ENCODE measurements at places on chromosomes 1 and 21. TPM values are rescaled to one million over a fixed set of nuclear protein-coding genes. Genes with fewer than 3 reads are reported as not detected.
A peak's percentile ranks its signal among the peaks of the same experiment; 100 is the strongest.

- peak overlapping the region; percentile 82 for H3K27ac ChIP-seq
- no peak for DNase-seq
- peak overlapping the region; percentile 15 for H3K4me3 ChIP-seq
Measured at GRCh38 chr1:157162345-157162744, 24.1 kb upstream of the ETV3 start.

DNA sequence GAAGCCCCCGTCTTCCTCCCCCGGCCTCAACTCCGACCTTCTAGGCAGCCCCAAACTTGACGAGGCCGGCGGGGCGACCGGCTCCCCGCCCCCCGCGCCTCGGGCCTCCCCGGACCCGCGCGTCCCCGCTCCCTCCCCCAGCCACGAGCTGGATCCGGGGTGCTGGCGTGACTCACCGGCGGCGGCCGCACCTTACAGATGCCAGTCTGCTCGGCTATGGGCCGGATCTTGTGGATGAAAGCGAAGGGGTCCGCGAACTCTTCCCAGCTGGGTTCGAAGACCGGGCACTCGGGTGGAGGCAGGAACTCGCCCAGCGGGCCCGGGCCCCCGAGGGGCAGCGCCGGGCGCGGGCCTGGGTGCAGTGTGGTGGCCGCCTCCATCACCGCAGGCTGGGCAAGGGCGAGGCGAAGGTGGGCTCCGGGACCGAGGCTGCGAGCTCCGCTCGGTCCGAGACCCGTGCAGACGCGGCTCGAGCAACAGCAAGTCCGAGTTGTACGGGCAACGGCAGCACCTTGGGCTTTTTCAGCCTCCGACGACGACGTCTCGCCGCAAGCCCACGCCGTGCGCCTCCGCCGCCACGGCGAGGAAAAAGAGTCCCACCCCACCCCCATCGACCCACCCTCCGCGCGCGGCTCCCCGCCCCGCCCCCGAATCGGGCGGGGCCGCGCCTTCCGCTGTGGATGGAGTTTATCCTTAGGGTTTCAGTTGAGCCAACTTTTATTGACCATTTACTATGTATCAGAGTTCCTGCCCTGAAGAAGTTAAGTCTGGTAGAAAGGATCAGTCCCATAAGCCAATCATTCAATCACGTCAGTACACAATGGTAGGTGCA lies at the start of gene KDM5B:
Gene KDM5B, minus strand, starts transcription at position 496 of the 832 bp plus-strand sequence. Its CDS starts 116 bp downstream, at position 380.
- peak within 1 kb of the TSS; percentile 95 for H3K27ac ChIP-seq
- DNase-seq = peak; percentile 76
- H3K4me3 ChIP-seq = peak within 1 kb of the TSS; percentile 80
- H3K27me3 ChIP-seq = peaks cover 3% of the 10 kb centered on the region
- H3K36me3 ChIP-seq = no peaks in the 10 kb centered on the region

Gene CR1L
- total RNA-seq = 12.5 TPM

DNA sequence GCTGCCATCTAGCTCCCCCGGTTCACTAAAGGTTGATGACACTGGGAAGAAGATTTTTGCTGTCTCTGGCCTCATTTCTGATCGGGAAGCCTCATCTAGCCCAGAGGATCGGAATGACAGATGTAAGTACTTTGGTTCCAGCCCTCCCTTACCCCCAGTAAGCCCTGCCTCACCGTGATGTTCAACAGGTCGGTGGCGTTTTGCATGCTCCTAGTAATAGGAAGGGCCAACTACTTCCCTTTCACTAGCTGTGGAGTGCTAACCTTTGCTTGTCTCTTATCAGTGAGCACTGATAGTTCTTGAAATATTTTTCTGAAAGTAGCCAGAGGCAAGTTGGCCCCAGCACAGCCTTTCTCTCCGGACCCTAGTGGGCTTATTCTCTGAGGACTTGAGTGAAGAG lies 7.5 kb downstream of the RNF220 start:
- no peak overlapping the region for H3K27ac ChIP-seq
- no peak overlapping the region for H3K4me3 ChIP-seq
- H3K4me1 ChIP-seq = peaks cover 26% of the 10 kb centered on the region

DNA sequence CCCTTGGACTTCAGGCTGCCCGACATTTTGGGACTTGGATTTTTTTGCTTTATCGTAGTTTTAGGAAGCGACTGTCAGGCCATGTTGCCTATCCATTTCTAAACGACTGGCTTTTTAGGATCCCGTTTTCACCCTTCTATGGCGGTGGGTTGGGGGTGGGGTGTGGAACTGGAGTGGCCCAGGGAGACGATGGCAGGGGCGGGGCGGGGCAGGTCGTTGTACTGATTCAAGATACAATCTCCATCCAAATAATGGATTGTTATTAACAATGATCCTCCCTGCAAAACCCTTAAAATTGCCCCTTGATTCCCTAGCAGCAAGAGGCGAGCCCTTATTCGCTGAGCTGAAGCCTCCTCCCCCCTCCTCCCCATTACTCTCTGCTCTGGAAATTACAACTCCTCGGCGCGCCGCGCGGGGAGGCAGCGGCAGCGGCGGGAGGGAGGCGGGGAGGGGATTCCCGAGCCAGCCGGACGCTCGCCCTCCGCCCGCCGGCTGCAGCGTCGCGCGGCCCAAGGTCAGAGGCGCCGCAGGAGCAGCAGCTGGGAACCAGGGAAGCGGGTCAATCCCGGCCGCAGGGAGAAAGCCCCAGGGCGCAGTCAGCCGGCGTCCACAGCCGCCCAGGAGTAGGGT lies at the start of gene TRIM67:
Gene TRIM67, plus strand, starts transcription at position 392 of the 630 bp plus-strand sequence. CDS start 912 bp downstream, outside the sequence.
- peak; percentile 45 for DNase-seq
- no peak within 1 kb of the TSS for H3K27ac ChIP-seq
- peak within 1 kb of the TSS; percentile 63 for H3K4me3 ChIP-seq
- no peaks in the 10 kb centered on the region for H3K36me3 ChIP-seq

DNA sequence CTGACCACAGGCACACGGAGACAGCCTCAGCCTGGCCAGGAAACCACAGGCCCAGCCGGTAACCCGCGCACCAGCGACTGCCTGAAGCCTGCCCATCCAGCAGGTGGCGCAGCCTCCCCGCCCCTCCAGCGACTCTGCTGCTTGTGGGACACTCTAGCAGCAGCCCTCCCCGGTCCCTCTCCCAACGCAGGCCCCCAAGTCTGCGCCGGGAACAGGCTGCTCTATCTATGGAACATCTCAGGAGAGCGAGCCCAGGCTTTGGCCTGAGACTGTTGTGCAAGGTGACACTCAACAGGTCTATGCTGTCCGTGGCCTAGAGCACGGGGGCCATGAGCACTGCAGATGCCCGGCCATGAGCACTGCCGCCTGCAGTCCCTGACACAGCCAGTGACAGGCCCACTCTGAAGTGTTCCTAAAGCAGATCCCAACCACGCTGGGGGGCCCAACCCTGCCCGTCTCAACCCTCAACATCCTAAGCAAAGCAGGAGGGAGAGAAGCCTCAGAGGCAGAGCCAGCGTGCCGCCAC lies 28.4 kb downstream of the WDR4 start:
- DNase-seq = peak; percentile 89
- peak overlapping the region; percentile 45 for H3K27ac ChIP-seq
- peaks cover 83% of the 10 kb centered on the region for H3K36me3 ChIP-seq
- no peaks in the 10 kb centered on the region for H3K4me1 ChIP-seq

GRCh38 chr1:200980873-200981272 lies 42.6 kb downstream of the KIF21B start:
- no peaks in the 10 kb centered on the region for H3K27me3 ChIP-seq
- H3K4me1 ChIP-seq = no peaks in the 10 kb centered on the region
- peaks cover 27% of the 10 kb centered on the region for H3K36me3 ChIP-seq
- H3K27ac ChIP-seq = no peak overlapping the region
- no peak for DNase-seq
- no peak overlapping the region for H3K4me3 ChIP-seq

GRCh38 chr1:228512781-228513198 lies 25.6 kb downstream of the RNF187 start:
- peaks cover 97% of the 10 kb centered on the region for H3K27me3 ChIP-seq
- H3K4me3 ChIP-seq = no peak overlapping the region
- no peaks in the 10 kb centered on the region for H3K4me1 ChIP-seq

Gene BTBD19
- 1.7 TPM for total RNA-seq

DNA sequence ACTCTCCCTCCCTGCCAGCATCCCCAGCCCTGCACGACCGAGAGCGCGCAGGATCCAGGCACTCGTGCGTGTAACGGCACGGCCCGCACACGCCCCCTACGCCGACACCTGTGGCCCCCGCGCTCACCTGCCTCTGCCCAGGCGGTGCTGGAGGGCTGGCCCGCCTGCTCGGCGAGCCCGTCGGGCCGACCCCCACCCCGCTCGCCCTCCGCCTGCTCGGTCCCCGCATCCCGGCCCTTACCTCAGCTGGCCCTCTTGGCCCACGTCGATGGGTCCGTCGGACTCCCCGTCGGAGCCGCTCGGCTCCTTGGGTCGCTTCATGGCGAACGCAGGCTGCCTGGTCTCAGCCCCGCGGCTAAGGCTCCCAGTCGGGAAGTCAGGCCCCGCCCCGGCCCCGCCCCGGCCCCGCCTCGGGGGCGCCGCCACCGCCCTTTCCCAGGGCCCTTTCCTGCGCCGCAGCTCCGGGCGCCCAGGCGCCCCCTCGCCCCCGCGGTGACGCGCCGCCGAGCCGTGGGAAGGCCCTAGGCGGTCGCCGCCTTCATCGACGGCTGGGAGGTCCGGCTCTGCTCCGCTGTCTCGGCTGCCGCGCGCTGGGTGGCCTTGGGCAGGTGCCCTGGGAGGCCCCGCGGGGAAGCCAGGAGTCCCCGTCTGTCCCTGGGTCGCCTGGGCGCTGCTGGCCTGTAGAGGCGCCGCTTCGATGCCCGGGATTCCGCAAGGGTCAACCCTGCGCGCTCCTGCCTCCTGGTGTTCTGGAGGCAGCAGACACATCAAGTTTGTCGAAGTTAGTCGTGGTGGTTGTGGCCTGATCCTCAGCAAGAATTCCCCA lies at the start of gene HEYL:
Gene HEYL, minus strand, starts transcription at position 339 of the 826 bp plus-strand sequence. Its CDS starts 18 bp downstream, at position 321.
- H3K27ac ChIP-seq = no peak within 1 kb of the TSS
- H3K4me3 ChIP-seq = peak within 1 kb of the TSS; percentile 69
- peak; percentile 86 for DNase-seq

- H3K27ac ChIP-seq = no peak overlapping the region
- H3K4me1 ChIP-seq = 0 out of 2 replicates have a peak, but pooled peaks cover 4% of the 10 kb centered on the region
- H3K36me3 ChIP-seq = no peaks in the 10 kb centered on the region
- H3K4me3 ChIP-seq = no peak overlapping the region
- DNase-seq = no peak
Measured at GRCh38 chr1:223500560-223501425, 107.6 kb downstream of the CCDC185 start.

Gene ZC3H11A
- 75.2 TPM for total RNA-seq

DNA sequence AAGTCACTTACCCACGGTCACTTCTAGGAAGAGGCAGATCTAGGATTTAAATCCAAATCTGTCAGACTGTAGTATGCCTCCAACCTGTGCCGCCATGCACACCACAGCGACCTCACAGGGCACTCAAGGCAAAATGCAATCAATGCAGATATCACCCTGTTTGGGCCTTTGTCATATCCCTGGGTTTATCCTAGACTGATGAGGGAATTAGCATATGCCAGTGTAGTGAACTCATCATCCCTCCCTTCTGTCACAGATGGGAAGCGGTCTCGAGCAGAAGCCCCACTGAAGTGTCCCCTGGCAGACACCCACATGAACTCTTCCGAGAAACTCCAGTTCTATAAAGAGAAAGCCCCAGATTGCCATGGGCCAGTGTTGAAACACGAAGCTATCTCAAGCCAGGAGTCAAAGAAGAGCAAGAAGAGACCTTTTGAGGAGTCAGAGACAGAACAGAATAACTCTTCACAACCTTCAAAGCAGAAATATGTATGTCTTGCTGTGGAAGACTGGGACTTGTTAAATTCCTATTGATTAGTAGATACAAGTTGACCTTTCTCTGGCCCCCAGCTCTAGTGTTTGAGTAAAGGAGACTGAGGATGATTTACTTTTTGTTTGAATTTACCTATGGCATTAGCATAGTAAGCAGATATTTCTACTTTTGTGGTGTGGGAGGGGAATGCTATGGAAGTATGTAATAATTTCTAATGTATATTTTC lies 21.4 kb downstream of the LRRC42 start:
- H3K4me3 ChIP-seq = no peak overlapping the region
- H3K27me3 ChIP-seq = no peaks in the 10 kb centered on the region
- H3K27ac ChIP-seq = no peak overlapping the region
- no peak for DNase-seq

DNA sequence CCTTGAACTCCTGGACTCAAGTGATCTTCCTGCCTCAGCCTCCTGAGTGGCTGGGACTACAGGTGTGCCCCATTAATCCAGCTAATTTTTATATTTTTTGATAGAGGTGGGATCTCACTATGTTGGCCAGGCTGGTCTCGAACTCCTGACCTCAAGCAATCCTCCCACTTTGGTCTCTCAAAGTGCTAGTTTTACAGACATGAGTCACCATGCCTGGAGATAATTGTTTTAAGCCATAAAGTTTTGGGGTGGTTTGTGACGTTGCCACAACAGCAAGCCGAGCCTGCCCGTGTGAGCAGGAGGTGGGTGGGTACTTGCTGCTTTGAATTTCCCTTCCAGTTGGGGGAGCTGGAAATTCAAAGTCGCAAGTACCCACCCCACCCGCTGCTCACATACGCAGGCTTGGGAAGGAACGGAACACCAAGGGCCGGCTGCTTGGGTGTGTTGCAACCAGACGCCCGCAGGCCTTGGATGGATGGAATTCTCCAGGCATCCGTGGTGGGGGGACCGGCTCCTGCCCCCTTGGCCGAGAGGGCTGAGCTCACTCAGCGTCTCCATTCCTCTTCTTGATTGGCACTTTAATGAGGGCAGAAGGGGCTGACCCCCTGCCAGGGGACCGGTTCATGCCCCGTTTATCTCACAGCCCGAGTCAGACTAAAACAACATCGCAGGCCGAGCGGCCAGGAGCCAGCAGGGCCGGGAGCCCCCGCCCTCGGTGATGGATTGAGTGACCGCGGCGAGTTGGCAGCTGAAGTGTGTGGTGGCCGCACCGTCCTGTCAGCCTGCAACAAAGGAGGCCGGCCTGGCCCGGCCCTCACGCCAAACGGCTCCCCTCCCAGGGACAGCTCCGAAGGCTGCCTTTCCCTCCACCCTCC lies 78.1 kb downstream of the DHRS3 start:
- no peak overlapping the region for H3K27ac ChIP-seq
- DNase-seq = peak; percentile 57
- H3K4me1 ChIP-seq = peaks cover 24% of the 10 kb centered on the region
- H3K27me3 ChIP-seq = peaks cover 3% of the 10 kb centered on the region

DNA sequence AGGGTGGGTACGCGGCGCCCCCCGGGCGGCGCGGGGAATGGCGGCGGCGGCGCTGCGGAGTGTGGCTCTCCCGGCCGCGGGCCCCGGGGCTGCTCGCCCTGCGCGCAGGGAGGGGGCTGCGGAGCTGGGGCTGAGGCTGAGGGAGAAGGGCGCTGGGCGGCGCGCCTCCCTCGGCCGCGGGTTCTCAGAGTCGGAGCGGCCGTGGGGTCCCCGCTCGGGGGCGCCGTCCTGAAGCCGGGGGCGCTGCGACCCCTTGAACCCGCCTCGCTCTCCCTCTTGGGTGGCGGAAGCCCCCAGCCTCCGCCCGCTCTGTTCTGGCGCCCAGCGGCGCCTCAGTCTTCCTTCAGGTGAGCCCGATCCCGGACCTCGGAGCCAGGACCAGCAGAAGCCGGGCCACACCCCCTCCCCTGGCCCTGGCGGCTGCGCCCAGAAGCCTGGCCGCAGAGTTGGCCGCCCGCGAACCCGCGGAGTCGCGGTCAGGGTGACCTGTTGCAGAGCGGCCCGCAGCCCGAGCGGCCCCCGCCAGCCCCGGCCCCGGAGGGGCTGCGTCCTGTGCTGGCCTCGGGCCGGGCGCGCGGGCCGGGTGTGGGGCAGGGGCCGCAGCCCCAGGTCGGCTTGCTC lies 532 bp downstream of the RALGPS2 start:
- H3K36me3 ChIP-seq = peaks cover 5% of the 10 kb centered on the region
- H3K4me1 ChIP-seq = peaks cover 31% of the 10 kb centered on the region
- DNase-seq = peak; percentile 62
- no peaks in the 10 kb centered on the region for H3K27me3 ChIP-seq

GRCh38 chr1:113369040-113369439 lies 21.3 kb upstream of the MAGI3 start:
- peaks cover 6% of the 10 kb centered on the region for H3K4me1 ChIP-seq
- H3K4me3 ChIP-seq = no peak overlapping the region
- no peak for DNase-seq
- H3K27ac ChIP-seq = no peak overlapping the region
- no peaks in the 10 kb centered on the region for H3K36me3 ChIP-seq

Measured in WTC11 (cell line).